ENCODE measurements at places on chromosomes 7 and 10.

DNA sequence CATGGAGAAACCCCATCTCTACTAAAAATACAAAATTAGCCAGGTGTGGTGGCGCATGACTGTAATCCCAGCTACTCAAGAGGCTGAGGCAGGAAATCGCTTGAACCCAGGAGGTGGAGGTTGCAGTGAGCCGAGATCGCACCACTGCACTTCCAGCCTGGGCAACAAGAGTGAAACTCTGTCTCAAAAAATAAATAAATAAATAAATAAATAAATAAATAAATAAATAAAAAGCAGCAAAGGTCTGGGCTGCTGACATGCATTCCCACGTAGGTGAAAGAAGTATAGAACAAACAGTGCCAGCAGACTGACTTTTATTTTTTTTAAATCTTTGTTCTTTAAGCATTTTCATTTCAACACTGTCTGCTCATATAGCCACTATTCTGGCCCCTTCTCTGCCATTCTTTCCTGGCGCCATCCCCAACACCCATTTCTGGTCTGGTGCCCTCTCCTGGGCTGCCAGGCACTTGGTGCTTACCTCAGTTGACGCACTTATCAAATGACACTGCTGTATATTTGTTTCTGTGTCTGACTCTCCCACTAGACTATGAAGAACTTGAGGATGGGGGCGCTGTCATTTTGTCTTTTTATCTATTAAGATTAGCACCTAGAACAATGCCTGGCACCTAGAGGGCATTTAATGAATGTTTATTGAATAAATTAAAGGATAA is 15.6 kb downstream of the FAM107B start:
- no peak for DNase-seq

DNA sequence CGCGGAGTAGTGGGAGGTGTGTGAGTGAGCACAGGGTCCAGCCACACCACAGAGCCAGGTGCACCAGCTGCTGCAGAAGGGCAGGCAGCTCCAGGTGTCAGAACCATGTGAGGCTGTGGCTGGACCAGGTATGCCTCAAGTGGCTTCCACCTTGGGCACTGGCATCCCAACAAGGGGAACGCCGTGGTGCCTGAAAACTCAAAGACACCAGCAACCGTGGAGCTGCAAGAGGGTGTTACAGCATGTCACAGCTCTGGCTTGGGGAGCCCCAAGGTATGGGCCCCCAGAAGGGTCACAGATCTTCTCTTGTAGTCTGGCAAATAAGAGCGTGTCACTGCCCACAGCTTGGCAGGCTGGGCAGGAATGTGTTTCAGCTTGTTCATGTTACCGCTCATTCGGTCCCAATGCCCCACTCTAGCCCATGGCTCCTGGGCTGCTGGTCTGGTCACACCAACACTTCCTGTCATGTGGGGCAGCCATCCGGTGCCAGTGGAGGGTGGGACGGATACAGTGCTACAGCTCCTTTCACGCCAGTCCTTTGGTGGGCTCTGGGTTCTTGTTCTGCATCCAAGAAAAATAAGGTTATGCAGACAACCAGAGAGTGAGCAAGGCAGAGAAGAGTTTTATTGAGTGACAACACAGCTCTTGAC is 29.8 kb downstream of the STRA8 start:
- DNase-seq = no peak

- DNase-seq = no peak
Measured at GRCh38 chr7:35430547-35431153, 176.8 kb upstream of the TBX20 start.

DNA sequence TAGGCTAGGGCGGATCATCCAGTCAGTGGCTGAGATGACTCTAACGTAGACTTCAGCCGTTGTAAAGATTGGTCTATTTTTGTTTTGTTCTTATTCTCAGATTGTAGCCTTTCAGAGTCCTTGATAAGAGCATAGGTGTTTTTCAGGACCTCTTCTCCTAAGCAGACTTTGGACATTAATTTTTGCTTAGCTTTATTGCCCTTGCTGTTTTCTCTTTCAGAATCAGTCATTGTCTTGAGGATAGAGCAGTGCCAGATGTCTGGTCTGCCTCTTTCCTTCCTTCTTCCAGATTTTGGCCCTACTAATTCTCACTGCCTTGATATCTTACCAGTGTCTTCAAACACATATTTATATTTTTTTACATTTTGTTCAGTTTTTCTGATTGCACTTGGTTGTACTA is 49.5 kb downstream of the C1GALT1 start:
- no peak for DNase-seq

DNA sequence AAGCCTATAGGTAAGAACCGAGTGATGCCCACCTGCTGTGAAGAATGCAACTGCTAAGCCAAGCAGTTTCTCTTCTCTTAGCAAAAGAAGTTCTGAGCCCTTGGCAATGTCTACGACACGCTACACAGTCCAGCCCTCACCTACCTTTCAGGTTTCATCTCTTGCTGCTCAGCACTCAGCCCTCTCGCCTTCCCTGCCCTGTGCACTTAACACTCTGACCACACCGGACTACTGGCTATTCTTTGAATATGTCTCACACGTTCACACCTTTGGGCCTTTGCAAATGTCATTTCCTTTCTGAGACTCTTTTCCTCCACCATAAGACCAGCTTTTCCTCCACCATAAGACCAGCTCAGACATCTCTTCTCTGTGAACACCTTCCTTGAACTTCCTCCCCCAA is 67.0 kb upstream of the ITGB1 start:
- DNase-seq = no peak

DNA sequence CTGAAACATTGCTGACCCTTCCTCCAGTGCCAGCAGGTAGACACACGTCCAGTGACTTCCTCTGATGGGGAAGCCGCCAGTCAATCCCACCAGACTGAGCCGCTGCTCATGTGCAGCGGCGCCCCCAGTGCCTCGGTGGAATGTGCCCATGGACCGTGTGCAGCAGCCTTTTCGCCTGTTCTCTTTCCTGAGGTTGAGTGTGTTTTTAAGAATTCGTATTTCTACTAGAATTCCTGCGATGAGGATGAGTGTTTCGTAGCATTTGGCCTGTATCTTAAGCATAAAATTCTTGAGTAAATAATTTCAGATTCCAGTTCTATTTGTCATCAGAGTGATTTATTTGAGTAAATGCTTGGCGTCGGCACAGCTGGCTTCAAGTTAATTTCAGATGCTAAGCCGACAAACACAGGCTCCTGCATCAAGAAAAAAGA is 35.4 kb downstream of the BNIP3 start:
- DNase-seq = peak; percentile 58

GRCh38 chr7:73482746-73483145 is 39.3 kb downstream of the BAZ1B start:
- no peak for DNase-seq

GRCh38 chr10:5199398-5199797 is 2.8 kb downstream of the AKR1C4 start:
- DNase-seq = no peak

GRCh38 chr10:125141860-125142484 is 18.4 kb downstream of the CTBP2 start:
- DNase-seq = no peak

- DNase-seq = no peak
Measured at GRCh38 chr7:143884969-143885559, 16.9 kb downstream of the TCAF1 start.

DNA sequence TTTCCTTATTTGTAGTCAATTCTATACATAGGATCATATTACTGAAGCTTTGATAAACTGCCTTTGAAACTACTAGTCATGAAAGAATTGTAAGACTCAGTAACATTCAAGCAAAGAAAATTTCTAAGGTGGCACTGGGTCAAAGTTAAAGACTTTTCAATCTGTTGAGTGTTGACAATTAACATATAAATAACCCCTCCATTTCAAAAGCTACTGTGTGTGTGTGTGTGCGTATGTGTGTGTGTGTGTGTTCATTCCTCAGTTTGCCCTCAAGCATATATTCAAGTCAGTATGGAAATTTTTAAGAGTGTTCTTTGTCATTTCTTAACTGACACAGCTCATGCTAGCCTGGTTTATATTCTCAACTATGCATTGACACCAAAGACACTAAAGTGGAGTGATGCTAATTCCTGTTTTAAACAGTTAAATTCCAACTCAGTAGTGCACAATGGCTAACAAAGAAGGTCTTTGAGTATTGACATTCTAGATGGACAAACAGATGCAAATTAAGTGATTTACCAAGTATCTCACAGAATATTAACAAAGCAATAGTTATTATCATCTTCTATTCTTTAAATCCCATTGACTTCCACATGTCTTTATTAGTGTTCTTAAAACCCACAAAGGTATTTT is 314.8 kb upstream of the GRM3 start:
- no peak for DNase-seq

- DNase-seq = no peak
Measured at GRCh38 chr7:155975490-155975889, 163.2 kb upstream of the SHH start.

DNA sequence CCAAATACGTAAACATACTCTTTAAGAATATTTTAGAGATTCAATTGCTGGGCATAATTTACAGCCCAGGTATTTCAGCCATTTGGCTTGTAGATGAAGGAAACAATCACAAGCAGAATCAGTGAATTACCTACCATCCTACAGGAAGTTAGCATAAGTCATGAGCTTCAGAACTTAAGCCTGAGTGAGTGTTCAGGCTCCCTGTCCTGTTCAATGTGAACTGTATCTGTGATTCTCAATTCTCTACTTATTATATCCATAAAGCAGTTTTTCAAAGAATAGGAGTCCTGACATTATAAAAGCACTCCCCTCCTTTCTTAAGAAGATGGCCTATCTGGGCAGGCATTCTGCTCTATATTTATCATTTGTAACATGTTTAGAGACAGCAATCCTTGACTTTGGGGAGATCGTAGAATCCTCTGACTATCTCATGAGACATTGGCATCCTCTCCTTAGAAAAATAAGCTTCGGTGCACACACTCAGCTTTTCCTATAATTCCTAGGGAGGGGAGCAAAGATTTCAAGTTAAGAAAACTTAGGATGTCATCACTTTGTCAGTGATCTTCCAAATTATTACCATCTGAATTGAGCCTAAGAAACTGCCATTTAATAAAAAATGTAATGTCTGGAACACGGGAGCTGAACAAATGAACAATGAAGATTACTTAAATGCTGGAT is 645.2 kb upstream of the IGFBP3 start:
- no peak for DNase-seq

DNA sequence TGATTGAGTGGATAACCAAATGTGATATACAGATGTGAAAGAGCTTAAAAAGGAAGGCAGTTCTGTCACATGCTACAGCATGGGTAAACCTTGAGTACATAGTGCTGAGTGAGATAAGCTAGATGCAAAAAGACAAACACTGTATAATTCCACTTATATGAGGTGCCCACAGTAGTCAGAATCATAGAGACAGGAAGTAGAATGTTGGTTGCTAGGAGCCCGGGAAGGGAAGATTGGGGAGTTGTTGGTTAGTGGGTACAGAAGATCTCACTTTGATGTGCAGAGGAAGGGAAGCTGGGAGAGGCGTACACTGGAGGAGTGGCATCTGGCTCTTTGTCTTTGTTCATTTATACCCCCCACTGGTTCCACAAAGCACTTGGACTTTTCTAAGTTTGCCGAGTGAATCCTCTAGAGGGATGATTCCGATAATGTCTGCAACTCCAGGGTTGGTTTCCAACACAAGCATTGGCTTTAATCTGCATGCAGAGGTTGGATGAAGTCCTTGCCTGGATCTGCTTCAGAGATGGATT is 39.5 kb downstream of the TSPAN14 start:
- no peak for DNase-seq

DNA sequence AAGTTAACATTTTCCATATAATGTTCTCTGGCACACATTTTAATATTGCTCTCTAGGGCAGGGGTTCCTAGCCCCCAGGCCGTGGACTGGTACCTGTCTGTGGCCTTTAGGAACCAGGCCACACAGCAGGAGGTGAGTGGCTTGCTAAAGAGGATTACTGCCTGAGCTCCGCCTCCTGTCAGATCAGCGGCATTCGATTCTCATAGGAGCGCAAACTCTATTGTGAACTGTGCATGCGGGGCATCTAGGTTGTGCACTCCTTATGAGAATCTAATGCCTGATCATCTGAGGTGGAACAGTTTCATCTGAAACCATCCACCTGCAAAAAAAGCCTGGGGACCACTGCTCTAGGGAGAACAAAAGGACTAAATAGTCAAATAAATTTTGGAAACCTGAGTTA is 65.7 kb downstream of the EXOC6 start:
- no peak for DNase-seq

DNA sequence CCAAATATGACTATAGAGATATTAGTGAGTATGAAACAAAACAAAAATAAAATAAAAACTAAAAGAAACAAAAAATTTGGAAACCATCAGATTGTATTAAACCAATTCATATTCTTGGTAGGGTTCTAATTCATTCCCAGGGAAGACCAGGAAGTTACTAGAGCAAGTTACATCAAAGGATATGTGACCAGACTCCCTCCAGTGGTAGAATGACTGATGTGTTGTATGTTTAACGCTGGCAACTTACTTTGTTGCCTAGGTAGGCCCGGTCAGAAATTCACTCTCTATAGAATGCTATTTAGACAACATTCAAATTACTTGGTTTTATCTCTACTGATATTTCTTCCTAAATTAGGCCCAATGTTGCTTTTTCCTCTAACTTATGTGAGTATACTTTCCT is 5.2 kb downstream of the PHYHIPL start:
- DNase-seq = peak; percentile 34

DNA sequence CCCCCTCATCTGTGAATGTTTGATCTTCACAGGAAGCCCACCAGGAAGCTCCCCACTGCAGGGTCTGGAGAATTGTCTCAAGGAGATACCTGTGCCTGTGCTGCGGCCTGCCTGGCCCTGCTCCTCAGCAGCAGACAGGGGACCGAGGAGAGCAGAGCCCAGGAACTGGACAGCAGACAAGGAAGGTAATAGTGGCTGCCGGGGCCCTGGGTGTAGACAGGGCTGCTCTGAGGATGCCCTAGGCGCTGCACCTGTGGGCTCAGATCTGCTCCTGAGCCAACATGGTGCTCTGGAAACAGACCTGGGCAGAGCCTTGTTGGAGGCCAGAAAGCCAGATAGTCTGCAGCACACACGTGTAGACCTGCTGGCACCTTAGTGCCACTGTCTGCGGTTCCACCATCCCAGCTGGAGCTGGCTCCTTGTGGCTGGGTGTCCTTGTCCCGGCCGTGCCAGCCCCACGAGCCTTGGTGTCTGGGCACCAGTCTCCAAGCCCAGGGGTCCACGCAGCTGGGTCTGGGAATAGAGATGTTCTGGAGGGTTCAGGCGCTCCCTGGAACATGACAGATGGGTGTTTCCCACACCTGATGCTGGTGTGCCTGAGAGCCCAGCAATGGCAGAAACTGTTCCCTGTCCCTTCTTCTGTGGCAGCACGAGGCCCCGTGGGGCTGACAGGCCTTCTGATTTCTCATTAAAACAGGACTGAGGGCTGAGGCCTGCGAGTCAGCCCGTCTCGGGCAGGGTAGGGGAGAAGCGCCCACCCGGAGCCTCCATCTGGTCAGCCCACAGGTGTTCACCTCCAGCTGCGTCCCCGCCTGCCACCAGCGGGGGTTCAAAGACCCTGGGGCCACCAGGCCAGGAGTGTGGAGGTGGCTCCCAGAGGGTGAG is 44.7 kb downstream of the ZNF467 start:
- DNase-seq = no peak

GRCh38 chr10:6395606-6396005 is 184.5 kb downstream of the PRKCQ start:
- DNase-seq = no peak

GRCh38 chr10:98920807-98921206 is 314.8 kb downstream of the HPSE2 start:
- DNase-seq = no peak
